ENCODE measurements at places on chromosomes 12 and 14.
A peak's percentile ranks its signal among the peaks of the same experiment; 100 is the strongest.

GRCh38 chr12:60075091-60075490 lies 479.3 kb downstream of the SLC16A7 start:
- no peak for DNase-seq

- no peak for DNase-seq
Measured at GRCh38 chr14:64855721-64856528, 23.8 kb downstream of the SPTB start.

DNA sequence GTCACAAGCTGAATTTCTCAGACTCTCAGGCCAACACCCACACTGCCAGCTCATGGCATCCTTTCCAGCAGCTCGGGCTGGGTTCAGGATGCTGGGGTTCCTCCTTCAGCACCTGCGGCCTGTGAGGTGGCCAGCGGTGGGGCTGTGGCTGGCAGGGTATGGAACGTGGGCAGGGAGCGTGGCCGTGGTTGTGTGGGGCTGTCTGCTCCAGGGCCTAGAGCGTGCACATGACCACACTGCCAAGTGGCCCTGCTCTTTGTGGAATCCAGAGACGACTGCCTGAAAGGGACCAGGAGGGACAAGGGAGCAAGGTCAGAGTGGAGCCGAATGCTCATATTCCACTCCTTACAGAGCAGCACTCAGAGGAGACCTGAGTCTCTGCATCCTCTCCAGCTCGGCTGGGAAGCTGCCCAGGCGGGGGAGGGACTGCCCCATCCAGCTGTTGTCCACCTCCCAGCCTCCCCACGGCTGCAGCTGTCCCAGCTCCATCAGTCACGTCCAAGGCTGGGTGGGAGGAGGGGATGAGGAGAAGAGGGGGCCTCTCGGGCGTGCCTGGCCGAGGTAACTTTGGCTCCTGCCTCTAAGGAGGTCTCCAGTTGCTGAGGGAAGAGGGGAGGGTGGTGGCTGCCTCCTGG lies 71.3 kb downstream of the TSPAN9 start:
- no peak for DNase-seq

GRCh38 chr12:131905630-131906091 lies 11.2 kb downstream of the ULK1 start:
- no peak for DNase-seq

DNA sequence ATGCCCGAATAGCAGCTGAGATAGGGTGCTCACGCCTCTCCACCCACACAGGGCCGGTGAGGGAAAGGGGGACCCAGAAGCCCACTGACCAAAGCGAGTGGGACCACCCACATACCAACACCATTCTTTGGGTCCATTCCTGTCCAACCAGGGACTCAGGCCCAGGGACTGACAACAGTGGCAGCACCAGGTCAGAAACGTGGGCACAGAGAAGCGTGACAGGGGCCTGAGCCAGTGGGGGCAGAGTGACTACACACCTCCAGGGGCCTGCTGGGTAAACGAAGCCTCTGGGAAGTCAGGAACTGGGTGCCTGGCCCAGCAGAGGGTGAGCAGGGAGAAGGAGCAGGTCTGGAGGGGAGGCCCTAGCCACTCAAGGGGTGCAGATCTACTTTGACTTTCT lies 13.7 kb downstream of the SPRYD3 start:
- no peak for DNase-seq

- no peak for DNase-seq
Measured at GRCh38 chr12:63777340-63777739, 2.4 kb upstream of the RXYLT1 start.

DNA sequence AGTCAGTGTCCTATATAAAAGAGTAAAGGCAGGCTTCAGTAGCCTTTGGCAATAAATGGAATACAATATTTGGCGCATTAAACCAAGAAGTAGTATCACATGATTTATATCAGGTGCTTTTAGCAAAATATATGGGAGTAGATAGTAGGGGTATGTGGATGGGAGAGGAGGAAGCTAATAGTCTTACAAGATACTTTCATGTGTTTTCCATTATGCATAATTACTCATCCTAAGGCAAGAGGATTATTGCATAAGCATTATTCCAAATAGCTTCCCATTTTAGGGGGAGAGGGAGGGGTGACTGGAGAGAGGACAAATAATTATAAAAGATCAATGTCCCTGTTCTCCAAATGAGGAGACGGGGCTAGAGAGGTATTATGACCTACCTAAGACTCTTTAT lies 104.3 kb downstream of the DUSP6 start:
- DNase-seq = no peak

DNA sequence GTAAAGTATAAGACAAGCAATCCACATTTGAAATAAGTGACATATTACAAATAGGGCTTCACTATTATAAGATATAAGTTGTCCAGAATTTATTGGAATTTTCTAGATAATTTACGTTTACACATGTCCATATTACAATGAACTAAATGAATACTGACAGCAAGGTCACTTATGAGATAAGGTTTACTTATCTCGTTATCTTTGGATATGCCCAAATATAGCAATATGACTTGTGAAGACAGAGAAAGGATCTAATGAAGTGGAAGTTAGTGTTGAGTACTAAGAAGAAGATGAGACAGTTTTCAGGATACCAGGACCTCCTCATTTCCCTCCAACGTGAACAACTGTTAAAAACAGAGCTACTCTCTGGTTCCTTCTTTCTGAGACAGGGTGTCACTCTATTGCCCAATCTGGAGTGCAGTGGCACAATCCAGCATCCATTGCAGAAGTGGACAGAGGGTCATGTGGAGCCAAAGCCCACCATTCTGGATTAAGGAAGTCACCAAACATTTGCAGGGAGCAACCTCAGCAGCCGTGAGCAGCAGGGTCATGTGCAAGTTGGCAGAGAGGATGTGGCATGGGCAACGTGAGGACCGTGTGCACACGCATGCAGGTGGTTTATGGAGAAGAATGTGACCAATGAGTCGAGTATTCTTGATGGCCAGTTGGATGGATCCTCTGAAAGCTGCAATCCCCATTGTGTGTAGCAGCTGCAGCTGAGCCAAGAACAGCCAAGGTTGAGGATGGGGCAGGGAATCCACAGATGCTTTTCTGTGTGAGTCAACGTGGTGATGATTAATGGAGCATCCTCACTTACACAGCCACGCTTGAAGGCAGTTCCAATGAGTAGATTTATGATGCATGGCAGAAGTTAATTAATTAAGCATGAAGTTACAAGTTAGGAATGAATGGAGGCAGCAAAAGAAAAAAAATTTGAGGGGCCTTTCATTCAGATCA lies 111.0 kb downstream of the BICD1 start:
- DNase-seq = no peak

GRCh38 chr12:133233993-133234564 lies 1.6 kb downstream of the ANHX start:
- no peak for DNase-seq

GRCh38 chr12:21221778-21222177 lies 90.8 kb downstream of the SLCO1B1 start:
- DNase-seq = no peak

GRCh38 chr12:89663577-89664357 lies 44.9 kb downstream of the ATP2B1 start:
- DNase-seq = no peak

GRCh38 chr14:64410084-64410774 lies 22.1 kb downstream of the MTHFD1 start:
- DNase-seq = no peak

GRCh38 chr14:68790644-68791077 lies 2.2 kb downstream of the ZFP36L1 start:
- DNase-seq = no peak

GRCh38 chr14:96711559-96712267 lies 85.5 kb upstream of the VRK1 start:
- DNase-seq = no peak

DNA sequence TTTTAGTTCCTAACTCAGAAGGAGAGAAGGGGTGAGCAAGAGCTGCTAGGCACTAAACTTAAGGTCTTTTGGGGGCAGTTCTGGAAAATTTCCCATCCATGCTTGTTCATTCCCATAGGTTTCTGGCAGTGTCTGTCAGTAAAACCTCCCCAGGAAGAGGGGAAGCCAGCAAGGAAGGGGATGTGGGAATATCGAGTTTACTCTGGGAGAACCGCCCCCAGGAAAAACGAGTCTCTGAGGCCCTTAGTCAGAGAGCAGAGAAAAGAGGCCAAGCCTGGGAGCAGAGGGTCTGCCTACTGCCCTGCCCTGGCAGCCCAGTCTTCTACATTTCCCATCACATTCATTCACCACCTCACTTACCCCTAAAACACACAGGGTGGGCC lies 55.9 kb downstream of the TMCC3 start:
- DNase-seq = no peak

GRCh38 chr12:68539615-68539952 lies 71.1 kb upstream of the RAP1B start:
- no peak for DNase-seq

DNA sequence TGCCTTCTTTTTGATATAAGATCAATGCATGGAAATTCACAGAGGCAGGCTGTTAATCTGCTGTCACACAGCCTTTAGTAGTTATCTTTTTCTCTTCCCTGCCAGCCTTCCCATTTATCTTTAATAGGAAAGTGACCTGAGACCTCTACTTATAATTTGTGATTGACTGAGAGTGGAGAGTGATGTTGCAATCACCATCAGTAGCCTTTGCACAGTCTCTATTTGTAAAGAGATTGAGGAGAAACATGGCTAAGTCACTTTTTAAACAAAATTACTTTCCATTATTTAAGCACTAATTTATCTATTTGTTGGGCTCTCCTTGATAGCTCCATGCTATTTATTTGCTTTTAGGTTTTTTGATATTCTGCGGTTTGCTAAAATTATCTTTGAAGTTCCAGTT lies 19.9 kb downstream of the LMNTD1 start:
- DNase-seq = no peak

DNA sequence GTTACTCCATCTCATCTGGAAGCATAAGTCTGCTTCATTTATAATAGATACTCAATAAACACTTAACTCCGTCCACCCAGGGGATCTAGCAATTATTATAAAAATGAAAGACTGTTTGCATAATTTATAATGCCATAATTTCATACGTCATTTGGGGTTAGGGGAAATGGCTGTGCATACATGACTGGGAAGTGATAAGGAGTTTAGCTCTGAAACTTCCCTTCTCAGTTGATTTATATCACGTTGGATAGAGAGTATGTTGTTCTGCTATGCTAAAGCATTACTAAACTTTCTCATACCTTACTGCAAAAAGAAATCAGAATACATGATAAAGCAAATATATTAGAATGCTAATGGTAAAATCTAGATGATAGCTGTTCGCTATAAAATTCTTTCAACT lies 90.4 kb upstream of the DYNC1H1 start:
- no peak for DNase-seq

DNA sequence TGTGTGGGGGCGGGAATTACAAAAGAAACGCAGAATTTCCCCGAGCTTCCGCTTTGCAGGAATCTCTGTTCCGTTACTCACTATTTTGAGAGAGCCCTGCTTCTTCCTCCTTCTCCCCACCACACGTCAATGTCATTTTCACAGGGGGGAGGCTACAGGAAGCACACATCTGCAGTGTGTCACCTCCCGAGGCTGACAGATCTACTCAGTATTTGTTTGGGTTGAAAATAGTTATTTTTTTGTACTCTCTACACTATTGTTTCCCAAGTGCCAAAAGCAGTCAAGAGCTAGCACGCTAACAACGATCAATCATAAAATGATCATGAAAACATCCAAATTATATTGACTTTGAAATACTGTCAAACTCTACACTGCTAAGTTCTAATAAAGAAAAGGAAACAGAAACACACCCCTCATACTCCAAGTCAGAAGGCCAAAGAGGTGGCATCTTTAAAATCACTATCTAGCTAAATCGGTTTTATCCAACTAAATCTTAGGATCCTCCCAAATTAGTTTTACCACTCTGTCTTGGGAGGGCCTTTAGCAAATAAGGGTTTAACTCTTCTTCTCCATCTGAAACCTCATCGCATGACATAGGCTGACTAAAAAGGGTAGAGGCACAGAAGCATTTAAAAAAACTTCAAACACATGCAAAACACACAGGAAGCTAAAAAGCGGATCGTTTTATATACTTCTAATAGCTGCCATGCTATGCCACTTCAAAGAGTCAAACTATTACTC lies 51.8 kb downstream of the FOXN3 start:
- DNase-seq = no peak

- no peak for DNase-seq
Measured at GRCh38 chr12:113134071-113134470, 1.5 kb downstream of the RASAL1 start.

- DNase-seq = no peak
Measured at GRCh38 chr12:20711846-20712245, 16.7 kb downstream of the SLCO1C1 start.

DNA sequence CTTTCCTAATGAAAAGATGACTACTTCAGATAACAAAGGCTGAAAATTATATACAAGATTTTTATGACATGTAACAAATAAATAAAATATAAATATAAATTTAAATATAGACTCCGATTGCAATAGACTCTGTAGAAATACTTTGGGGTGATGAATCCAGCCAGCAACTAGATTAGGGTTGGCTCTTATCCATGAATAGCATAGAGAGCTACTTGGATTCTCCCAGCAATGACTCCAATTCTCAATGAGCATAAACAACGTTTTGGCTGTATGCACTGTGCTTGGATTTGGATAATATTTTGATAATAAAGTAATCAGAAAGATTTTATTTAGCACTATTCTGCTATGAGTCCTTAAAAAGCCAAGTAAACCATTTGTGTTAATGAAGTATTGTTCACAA lies 58.0 kb upstream of the LRFN5 start:
- DNase-seq = no peak

DNA sequence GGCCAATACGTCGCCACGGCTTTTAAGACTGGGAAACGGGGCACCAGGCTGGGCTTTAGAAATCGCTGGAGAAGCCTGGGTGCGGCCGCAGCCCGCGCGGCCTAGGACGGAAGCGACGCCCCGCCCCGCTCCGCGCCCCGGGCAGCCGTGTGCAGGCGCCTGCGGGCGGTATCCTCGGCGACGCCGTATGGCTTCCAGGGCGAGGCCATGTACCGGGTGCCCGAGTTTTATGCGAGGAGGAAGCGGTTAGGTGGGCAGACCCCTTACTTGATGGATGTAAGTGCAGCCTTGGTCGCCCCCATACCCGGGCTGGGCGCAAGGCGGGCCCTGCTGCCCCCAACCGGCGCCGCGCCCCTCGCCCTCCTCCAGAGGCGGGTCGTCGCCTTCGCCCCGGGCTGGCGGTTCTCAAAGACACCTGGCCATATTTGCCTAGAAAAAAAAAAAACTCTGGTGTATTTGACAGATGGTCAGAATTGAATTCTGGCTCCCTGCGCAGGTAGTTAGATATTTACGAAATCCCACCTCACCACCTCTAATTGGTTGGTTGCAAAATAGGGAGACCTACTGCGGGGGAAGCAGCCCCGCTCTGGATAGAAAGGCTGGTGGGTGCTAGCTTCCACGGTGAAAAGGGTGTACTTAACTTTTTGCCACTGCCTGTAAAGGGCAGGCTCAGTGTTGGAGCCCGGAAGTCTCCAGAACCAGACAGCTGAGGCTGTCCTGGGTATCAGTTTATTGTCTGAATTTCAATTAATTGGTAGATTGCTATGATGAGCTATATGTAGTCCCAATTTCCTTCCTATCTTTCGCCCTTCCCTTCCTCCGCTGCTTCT lies at the start of gene PPP1R36:
TSS of gene PPP1R36 (plus strand) at position 171 of the 830 bp plus-strand sequence. CDS start at position 208, 37 bp downstream.
- DNase-seq = peak; percentile 61

GRCh38 chr14:101587441-101587911 lies 26.2 kb downstream of the DIO3 start:
- no peak for DNase-seq

- DNase-seq = no peak
Measured at GRCh38 chr14:23428686-23429495, 6.6 kb downstream of the MYH7 start.

All from NCI-H526 treated with DMSO at 0.1 percent for 48 hours (cell line).